ENCODE measurements at places on chromosomes 12 and 14.

- no peak for DNase-seq
These were observed 105.1 kb downstream of the RERG start for GRCh38 chr12:15116086-15116485.

- no peak for DNase-seq
These were observed 87.3 kb downstream of the DYRK2 start for GRCh38 chr12:67735868-67736267.

GRCh38 chr14:58749066-58749669 is 111.4 kb downstream of the DACT1 start:
- DNase-seq: peak; percentile 89

- DNase-seq: no peak
These were observed 27.6 kb downstream of the RDH12 start for GRCh38 chr14:67729072-67729885.

GRCh38 chr12:13851828-13852227 is 129.6 kb downstream of the GRIN2B start:
- no peak for DNase-seq

DNA sequence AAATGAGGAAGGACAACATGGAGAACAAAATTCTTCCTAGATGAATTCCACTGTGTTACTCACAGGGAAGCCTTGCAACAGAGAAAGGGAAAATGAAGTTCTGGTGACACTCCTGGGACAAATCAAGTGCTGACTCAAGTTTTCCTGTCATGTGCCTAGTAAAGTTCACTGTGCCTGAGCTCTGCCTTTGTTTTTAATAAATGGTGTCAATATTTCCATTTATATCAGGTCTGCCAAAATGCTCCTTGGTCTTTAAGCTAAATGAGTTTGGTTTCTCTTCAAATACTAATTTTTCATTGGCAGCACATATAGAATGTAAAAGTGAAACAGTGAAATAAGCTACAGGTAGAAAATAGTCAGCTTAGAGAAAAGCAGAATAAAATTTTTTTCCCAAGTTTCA is 33.0 kb downstream of the HIGD1C start:
- no peak for DNase-seq

GRCh38 chr12:31230004-31230403 is 95.9 kb downstream of the SINHCAF start:
- no peak for DNase-seq

Data from GM12865 (cell line).